ENCODE measurements at places on chromosomes 11 and 22.
A peak's percentile ranks its signal among the peaks of the same experiment; 100 is the strongest.

DNA sequence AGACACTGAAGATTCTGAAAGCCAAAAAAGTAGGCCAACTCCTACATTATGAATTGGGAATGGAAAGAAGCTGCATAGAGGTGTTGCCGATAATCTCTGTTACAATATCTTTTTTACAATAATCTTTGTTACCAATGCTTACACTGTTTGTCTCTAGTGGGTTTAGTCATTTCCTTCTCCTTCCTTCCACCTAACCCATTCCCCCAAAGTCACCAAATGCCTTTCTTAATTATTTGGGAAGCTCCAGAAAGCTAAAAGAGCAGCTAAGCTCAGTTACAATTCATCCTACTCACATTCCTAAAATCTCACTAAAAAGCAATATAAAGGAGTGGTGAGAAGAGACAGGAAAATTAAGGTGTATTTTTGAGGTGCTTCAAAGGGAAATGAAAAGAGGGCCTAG is 313.7 kb downstream of the SWAP70 start:
- no peak for DNase-seq

DNA sequence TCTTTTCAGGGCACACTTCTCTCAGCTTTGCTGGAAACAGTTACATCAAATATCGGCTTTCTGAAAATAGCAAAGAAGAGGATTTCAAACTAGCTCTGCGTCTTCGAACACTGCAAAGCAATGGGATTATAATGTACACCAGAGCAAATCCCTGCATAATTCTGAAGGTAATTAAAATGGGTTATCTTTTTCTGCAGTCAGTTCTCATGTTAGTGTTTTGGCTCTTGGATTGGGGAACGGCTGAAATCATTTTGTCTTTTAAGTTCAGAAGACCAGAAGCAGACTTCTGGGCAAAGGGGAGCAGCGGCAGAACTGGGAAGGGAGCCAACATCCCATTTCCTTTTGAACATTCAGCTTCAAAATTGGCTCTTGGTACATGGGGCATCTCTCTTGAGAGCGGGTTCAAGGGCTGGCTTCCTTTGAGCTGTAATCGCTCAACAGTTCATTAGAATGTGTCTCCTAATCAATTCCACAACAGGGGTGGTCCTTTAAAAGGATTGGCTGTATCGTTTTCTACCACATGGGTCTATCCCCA is 110.2 kb upstream of the MTNR1B start:
- DNase-seq: no peak

- DNase-seq: no peak
Observed at GRCh38 chr11:121240650-121241303, 51.8 kb upstream of the SC5D start.

- DNase-seq: peak; percentile 10
Observed at GRCh38 chr22:36258701-36259614, 6.0 kb downstream of the APOL1 start.

GRCh38 chr11:130308886-130309285 is 5.8 kb downstream of the ZBTB44 start:
- DNase-seq: no peak

DNA sequence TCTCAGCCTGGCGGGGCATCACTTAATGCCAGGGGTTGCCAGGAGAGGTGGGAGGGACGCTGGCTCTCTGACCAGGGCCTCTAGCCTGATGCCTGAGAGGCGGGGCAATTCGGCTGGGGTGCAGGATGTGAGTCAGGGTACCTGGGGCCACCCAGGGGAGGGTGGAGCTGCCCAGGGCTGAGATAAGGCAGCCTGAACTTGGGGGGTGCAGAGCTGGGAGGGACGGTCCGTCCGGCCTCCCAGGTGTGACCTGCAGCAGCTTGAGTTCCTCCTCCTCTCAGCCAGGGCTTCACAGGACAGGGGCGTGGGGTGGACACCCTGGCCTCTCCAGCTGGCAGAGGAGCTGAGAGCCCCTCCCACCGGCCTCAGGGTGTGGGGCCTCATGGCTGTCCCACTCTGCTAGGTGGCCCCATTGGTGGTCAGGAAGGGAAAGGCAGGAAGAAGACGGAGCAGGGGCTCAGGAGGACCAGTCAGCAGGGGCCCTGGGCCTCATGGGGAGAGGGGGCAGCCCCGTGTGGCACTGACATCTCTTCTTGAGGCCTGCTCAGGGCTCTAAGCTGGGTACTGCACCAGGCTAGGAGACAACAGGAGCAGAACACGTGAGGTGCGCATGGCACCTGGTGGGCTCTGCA is 942 bp upstream of the RPS6KA4 start:
- peak; percentile 45 for DNase-seq

GRCh38 chr11:13761716-13762115 is 93.2 kb downstream of the FAR1 start:
- DNase-seq: no peak

- DNase-seq: no peak
Observed at GRCh38 chr22:24566899-24567511, 11.2 kb downstream of the SNRPD3 start.

DNA sequence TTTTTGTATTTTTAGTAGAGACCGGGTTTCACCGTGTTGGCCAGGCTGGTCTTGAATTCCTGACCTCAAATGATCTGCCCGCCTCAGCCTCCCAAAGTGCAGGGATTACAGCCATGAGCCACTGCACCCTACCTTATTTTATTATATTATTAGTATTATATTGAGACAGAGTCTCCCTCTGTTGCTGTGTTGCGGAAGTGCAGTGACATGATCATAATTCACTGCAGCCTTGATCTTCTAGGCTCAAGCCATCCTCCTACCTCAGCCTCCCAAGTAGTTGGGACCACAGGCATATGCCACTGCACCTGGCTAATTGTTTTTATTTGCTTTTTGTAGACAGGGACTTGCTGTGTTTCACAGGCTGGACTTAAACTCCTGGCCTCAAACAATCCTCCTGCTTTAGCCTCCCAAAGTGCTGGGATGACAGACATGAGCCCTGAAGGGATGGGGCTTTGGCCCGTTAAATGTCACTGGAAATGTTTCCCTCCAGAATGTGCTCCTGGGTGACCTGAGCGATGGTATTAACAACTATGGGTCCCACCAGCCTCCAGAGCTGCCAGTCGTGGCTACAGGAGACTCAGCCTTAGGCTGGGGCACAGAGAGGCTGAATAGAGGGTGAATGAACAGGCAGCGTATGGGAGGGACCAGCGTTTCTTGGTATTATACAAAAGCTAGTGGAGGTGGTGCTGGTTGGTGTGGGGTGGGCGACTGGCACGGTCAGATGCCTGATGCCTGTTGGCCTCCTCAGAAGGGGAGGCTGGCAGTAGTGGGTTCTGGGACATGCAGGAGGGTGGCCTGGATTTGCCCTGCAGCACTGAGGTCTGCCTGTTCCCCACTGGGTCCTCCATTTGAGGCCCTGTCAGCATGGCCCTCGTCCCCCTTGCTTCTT is 7.3 kb downstream of the TANGO2 start:
- DNase-seq: peak; percentile 19

GRCh38 chr22:32761251-32761903 is 40.1 kb upstream of the TIMP3 start:
- no peak for DNase-seq

DNA sequence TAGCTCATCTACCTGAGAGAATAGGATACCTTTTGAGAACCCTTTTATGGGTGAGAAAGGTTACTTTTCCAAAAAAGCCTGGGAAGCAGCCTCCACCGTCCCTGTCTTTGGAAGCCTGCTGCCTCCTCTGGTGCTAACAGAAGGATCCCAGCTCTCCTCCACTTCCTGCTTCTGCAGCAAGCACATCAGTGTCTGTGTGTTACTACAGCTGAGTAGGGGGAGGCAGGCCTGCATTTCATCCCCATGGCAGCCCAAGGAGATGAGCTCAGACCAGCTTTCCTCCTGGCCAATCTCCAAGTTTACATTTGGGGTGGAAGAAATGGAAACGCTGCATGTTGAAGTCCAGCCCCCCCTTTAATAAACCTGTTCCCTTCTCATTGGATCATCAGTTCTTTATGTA is 7.4 kb upstream of the CCDC34 start:
- no peak for DNase-seq

GRCh38 chr22:21865041-21865440 is 2.4 kb downstream of the MAPK1 start:
- DNase-seq: no peak

DNA sequence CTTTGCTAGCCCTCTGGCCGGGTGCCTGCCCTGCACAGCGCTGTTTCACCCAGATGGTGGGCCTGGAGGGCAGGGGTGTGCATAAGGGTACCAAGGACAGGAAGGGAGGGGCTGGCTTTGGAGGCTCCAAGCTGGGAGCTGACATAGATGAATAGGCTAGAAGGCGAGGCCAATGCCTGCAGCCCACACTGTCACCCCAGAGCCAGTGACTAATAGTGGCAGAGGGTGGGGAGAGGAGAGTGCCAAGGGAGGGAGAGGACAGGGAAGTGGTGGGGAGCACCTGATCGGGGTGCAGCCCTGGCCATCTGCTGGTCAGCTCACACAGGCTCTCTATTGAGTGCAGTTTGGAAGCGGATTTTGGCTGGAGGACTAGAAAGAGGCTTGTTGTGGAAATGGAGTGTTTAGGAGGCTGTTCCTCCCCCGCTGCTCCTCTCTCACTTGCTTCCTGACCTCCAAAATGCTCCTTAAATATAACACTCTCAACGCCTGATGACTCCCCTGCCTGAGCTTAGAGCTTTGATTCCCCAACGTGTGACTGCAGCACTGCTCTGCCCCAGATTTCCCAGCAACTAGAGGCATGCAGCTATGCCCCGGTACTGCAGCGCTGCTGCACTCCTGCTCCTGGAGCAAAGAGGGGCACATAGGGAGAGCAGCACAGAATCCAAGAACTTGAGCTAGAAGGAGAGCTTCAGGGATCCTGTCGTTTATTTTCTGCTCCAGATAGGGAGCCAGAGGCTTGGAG is 89.2 kb downstream of the GRAMD1B start:
- DNase-seq: no peak

GRCh38 chr22:32527756-32528155 is 53.1 kb downstream of the FBXO7 start:
- DNase-seq: no peak
